Sigmoid colon (tissue), 7 donors: ENCODE measurements at places on chromosomes 7 and 10.

DNA sequence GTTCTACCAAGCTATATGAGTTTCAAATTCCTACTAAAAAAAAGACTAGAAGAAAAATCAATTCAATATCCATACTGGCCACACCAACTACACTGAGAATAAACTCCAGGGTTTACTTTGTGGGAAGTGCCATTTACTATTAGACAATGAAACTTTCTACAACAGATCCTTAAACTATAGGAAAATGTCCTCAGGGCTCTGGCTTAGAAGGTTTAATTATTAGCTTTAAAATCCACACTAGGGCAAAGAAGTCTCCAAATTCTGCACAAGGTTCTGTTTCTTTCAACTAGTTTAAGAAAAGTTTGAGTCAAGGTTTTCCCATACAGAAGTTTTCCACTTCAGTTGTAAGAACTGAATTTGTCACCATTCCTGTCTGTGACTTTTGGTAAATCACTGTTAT, 231.7 kb upstream of the CCDC6 start:
- no peak for DNase-seq

DNA sequence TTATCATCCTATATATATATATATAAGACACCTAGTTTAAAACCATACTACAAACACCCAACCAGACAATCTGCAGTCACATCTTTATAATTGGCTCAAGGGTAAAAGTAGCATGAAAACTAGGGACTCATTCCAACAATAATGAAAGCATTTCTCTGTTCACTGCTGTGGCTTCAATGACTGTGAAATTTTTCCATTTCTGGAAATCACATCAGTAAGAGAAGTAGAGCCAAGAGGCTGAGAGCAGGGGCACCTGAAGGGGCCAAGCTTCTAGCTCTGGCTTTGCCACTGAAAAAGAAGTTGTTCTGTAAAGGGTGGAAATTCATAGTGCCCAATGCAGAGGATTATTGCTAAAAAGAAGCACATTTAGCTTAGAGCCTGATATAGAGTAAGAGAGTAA, 158.6 kb upstream of the GLI3 start:
- DNase-seq = no peak

DNA sequence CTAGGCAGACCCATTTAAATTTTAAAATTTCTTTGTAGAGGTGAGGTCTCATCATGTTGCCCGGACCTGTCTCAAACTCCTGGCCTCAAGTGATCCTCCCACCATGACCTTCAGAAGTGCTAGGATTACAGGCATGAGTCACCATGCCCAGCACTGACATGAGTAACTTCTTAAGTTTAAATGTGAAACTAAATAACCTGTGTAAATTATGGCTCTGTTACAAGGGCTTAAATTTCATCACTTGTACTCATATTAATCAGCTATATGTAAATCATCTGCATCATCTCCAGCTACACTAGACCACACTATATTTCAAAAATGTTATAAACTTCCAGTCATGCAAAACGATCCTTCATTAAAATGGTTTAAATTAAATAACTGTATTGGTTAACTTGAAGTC, 56.1 kb downstream of the ATAD1 start:
- no peak for DNase-seq

- DNase-seq = no peak
These were observed 310.0 kb downstream of the PPP1R3A start for GRCh38 chr7:113608782-113609181.

- no peak for DNase-seq
These were observed 58.5 kb upstream of the ECHDC3 start for GRCh38 chr10:11683529-11684320.

DNA sequence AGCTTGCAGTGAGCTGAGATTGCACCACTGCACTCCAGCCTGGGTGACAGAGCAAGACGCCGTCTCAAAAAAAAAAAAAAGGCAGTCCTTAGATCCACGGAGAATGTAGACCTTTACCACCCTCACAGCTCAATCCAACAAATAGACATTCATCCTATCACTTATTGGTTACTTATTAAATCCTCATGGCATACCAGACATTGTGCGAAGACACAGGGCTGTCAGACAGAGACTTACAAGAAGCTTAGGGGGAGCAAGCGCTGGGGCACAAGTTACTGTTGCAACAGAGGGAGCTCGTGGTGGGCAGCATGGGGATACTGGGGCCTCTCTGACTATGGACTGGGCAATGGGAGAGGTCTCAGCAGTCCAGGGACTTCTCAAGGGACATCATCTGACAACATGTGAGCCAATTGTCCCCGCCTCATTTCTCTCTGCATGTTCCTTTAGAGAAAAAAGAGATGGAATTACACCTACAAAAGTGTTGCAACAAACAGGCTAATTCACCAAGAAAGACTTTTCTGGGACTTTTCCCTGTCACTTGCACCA, 82.8 kb upstream of the TNS3 start:
- DNase-seq = no peak

GRCh38 chr10:49094646-49095045, 20.7 kb downstream of the VSTM4 start:
- no peak for DNase-seq

GRCh38 chr10:97647556-97647955, 7.1 kb downstream of the PI4K2A start:
- DNase-seq = no peak

DNA sequence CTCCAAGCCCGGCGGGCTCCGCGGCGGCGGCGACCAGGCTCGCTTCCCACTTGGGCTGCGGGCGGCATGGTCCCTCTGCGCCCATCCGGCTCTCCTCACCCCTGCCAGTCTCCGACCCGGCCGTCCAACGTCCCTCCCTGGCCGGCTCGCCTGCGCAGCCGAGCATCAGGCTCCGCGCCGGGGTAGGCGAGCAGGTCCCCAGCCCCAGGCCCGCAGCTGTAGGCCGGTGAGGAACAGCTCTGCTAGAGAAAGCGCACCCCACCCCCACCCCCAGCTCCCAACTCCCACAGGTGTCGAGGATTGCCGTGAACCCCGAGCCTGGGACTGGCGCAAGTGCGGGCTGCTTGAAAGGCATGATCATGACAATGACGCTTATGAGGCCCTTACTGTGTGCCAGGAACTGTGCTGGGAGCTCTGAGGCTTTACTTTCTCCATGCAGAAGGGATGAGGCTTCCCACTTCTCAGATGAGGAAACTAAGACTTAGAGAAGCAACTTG, 20.8 kb upstream of the PAX2 start:
- peak; percentile 36 for DNase-seq

- no peak for DNase-seq
These were observed 75.9 kb downstream of the ICA1 start for GRCh38 chr7:8185926-8186683.

GRCh38 chr7:1842321-1843221, 172.5 kb downstream of the ELFN1 start:
- DNase-seq = peak; percentile 54

GRCh38 chr10:45422207-45422865, 48.3 kb downstream of the ALOX5 start:
- no peak for DNase-seq

GRCh38 chr7:134949171-134949570, 37.1 kb upstream of the AGBL3 start:
- DNase-seq = no peak

DNA sequence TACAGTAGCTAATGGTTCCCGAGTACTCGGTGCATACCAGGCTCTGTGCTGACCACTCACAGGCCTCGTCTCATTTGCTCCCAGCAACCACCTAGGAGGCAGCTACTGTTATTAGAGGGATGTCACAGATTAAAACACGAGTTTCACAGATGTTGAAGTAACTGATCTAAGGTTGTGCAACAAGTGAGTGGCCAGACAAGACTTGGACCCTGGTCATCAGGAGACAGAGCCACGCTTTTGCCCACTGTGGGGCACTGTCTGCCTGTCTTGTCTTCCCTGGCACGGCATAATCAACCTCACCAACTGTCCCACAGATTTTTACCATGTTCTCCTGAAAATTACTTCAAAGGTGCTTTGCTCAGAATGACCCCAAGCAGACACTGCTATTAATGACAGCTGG, 111.6 kb upstream of the HABP2 start:
- no peak for DNase-seq

DNA sequence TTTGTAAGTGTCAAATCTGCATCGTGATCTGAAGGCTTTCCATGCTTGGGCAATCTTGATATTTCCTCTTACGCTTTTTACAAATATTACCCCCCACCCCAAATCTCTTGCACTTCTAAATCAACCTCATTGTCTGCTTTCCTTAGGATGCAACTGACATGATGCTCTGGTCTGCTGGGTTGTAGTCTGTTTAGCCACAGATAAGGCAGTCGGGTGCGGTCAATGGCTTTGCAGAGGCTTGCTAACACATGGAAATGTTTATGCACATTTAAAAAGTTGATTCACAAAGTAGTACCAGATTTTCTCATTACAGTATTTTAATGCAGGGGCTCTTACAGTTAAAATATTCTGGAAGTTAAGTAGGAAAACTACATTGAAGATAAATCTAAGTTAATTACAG, 172.5 kb downstream of the BAMBI start:
- no peak for DNase-seq

GRCh38 chr10:69588358-69588757, 15.1 kb upstream of the NEUROG3 start:
- no peak for DNase-seq

DNA sequence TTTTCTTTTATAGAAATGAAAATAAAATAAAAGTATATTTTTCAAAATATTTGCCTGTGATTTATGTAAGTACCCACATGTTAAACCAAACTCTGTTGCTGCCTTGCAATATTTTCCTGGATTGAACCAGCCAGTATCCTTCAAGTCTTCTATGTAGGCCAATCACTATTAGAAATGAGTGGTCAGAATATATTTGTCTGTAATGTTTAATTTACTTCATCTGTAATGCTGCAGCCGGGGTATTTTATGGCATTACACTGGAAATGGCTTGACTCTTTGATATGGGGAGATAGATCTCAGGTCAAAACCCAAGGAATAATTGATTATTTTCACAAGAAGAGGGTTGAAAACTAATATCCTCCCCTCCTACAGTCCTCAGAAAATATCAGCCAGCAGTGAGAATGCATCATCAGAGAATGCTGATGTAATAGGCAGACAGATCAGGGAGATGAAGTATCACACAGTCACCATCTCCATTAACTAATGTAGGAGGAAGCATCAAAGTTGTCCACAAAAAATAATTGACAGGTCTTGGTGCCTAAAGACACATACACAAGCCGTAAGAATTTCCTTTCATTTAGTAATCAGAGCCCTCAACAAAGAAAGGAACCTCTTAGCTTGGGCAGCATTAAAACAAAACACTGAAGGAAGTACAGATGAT, 82.5 kb downstream of the VWDE start:
- DNase-seq = no peak

GRCh38 chr7:146772601-146773000, 656.0 kb downstream of the CNTNAP2 start:
- DNase-seq = no peak

DNA sequence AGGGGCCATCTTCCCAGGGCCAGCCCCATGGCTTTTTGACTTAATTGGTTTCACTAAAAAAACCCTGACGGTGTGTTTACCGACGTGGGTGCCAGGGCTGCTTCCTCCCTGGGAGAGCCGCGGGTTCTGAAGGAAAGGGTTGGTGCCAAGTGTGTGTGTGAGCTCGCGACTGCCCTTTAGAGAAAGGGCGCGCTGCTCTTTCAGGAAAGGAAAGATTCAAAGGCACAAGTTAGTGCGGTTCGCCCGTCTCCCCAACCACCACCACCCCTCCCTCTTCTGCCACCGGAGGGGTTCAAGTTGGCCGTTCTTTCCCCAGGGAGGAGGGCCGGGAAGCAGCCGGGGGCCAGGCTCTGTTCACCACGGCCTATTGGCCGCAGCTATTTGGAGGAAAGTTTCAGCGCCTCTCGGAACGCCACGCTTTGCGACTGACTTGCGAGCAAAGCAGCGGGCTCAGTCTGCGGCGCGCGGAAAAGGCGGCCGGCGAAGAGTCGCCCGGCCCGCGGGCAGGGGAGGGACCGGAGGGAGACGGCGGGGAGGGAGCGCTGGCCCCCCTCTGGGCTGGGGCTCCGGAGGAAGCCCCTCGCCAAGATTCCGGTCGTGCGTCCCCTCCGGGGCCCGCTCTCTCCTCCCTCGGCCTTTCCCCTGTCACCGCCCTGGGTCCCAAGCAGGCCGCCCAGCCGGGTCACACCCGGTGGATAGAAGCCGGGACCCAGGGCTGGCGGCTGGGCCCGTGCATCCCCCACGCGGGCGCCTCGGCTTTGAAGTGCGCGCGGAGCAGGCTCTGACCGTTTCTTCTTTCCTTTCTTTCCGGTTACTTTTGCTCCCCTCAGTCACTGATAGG, 165.9 kb upstream of the PPP1R3A start:
- peak; percentile 85 for DNase-seq

DNA sequence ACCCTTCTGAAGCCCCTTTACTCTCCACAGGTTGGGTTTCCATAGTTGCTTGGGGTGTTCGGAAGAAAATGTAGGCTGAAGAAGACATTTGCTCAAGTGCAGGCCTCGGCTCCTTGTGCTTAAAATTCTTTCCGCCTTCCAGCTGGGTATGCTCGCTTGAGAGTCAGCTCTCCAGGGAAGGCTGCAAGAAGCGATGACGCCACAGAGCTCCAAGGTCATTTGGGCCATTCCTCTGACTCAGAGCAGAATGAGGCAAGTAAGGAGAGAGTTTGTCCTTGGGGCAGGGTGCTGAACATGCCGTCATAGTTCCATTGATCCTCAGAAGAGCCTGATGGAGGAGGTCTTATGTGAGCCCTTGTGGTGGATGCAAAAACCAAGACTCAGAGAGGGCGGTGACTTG, 27.4 kb upstream of the HSPA12A start:
- DNase-seq = peak; percentile 59

GRCh38 chr10:35854661-35855060, 212.6 kb upstream of the FZD8 start:
- no peak for DNase-seq

GRCh38 chr7:91533996-91534395, 269.8 kb downstream of the FZD1 start:
- no peak for DNase-seq

DNA sequence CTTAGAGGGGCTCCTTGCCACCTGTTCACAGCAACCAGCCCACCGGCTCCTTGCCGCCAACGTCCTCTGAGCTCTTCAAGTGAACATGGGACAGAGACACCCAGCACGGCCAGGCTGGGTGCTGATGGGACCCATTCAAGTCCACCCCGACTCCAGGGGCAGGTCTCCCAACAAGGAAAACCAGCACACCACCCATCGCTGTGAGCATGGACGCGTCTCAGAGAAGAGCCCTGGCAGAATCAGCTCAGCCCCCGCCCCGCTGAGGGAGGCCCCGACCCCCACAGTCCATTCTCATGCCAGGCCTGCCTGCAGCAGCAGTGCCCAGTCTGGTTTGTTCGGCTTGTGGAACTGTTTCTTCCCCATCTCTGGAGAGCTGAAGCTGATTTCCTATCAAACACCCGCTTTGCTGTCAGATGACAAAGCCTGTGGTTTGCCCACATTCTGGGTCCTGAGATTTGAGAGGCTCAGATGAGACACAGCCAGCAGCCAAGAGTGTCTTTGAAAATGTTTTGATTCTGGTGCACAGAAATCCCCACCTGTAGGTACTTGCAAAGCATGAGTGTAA, 216.6 kb downstream of the ZMYND11 start:
- DNase-seq = no peak

DNA sequence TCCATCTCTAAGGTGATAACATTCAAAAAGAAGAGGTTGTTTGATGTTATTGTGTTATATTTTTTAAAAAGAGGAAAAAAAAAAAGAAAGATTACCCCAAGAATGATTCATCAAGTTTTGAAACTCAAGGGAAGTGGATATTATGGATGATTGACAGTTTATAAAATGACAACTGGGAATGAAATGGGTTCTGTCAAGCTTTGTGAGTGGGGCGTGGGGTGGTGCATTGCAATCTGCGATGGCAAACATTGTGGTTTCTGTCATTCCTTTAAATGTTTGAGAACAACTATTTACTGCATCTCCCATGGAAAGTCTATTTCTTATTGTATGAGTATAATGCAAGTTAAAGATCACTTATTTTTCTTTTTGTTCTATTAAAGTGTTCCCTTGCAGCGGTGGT, 297.0 kb downstream of the CCDC3 start:
- no peak for DNase-seq

- DNase-seq = no peak
These were observed 23.0 kb upstream of the PRPF18 start for GRCh38 chr10:13563481-13564445.
